NCI-H1436 treated with DMSO at 0.1 percent for 48 hours (cell line): ENCODE measurements at places on chromosomes 6 and 20.

- DNase-seq: no peak
These were observed 67.9 kb upstream of the BMP5 start for GRCh38 chr6:55943329-55943728.

- DNase-seq: peak; percentile 95
These were observed 403.8 kb upstream of the SOX4 start for GRCh38 chr6:21189759-21190158.

DNA sequence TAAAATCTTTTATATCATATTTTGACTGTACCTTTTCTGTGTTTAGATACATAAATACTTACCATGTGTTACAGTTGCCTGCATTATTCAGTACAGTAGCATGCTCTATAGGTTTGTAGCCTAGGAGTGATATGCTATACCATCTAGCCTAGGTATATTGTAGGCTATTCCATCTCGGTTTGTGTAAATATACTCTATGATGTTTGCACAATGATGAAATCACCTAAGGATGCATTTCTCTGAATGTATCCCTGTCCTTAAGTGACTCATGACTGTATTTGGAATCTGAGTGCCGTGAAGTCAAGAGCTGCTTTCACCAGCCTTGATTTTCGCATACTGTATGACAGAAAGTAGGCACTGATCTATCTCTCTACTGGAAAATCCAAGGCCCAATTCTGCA lies 129.9 kb downstream of the UTRN start:
- no peak for DNase-seq

DNA sequence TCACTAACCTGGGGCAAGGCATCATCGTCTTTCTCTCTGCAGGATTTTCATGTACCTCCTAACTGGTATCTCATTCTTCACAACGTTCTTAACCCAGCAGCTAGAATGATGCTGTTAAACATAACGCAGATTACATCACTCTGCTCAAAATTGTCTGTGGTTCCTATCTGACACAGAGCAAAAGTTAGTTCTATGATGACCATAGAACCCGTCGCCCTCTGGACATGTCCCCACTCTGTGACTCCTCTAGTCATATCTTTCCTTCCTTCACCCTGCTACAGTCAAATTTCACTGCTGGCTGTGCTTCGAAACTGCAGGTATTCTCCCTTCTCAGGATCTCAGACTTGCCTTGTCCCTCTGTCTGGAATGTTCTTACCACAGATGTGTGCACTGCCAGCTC lies 87.4 kb upstream of the TPD52L1 start:
- DNase-seq: no peak

DNA sequence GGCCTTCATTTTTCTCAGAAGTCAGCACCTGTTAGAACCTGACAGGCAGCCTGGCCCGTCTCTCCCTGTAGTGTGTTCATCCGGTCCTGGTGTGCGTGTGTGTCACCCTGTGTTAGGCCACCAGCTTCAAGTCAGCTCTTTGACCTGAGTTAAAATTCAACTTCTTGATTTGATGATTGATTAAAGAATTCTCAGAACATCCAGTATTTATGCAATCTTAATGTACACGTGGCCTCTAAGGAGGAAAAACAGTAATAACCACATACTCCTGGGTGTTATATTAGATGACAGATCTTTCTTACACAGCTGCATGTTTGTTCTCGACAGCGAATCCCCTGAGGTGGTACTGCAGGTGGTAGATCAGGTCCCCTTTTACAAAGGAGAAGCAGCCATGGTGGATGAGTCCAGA lies 19.1 kb upstream of the TMEM217 start:
- no peak for DNase-seq

- peak; percentile 51 for DNase-seq
These were observed 1.4 kb upstream of the TREML4 start for GRCh38 chr6:41226752-41227151.

DNA sequence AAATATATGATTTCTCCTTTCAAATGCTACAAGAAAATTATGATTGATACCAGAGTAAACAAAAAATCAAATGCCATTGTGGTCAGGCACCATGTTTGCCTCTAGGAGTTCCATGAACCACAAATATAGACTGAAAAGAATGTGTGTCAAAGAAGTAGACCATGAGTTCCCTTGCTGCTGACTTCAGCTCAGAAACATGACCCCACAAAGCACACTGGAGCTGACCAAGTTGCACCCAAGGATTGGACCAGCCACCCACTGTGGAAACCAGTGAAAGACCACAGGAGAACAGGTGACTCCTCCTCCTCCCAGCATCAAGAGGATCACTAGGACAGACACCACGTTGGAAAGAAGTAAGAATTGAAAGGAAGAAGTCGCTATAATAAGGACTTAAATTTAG lies 90.8 kb upstream of the TENT5A start:
- no peak for DNase-seq

GRCh38 chr20:1863296-1863695 lies 31.9 kb upstream of the SIRPA start:
- no peak for DNase-seq

GRCh38 chr6:163120223-163120622 lies 294.3 kb upstream of the QKI start:
- DNase-seq: no peak

DNA sequence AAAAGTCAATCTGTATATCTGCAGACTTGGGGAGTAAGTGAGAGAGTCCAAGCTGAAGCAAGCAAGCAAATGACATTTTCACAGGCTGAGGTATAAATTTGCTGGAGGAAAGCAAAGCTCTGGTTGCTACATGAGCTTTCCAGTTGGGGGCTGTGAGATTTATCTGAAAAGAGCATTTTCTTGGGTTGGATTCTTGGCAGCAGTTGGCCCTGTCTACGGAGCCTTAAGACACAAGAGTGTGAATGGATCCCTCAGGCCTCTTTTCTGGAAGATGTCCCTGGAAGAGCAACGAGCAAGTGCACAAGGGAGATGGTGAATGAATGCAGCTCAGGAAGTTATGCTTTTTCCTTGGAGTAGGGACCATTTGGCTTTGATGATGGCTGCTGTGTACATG lies 30.8 kb downstream of the ISM1 start:
- DNase-seq: no peak

DNA sequence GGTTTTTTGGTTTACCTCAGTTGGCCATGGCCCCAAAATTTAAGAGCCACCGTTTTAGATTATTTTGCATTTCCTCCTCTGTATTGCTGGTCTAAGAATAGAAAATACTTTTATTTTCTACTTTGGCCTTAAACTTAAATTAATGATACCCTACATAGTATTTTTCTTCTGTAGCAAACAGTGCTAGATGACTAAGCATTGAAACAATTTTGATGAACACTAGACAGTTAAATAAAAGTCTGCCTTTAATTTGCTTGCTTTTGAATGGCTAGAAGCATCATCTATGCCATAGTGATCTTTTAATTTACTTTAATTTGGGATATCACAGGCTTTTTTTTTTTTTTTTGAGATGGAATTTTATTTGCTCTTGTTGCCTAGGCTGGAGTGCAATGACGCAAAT lies 106.4 kb downstream of the CD109 start:
- no peak for DNase-seq

DNA sequence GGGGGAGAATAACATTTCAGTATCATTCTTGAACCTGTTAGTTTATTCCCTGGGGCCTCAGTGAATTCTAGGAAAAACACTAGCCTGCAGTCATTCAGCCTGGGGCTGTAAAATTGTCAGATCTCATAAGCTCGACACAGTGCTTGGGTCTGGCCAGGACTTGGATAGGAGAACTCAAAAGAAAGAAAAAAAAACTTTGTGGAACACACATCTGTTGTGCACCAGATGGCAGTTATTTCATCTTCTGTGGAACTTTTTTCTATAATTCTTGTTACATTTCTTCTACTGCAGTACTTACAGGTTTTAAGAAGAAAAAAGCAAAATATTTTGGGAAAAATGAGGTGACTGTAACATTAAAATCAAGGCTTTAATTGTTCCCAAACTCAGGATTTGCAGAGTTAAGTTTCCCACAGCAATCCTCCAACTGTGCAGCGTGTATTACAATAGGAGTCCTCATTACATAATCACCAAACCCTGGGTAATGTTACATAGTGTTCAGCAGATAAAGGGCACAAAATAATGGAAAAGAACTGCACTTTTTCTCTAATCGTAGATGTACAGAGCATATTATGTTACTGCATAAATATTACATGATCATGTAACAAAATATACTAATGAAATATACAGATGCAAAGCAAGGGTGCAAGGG lies 531.1 kb upstream of the CITED2 start:
- no peak for DNase-seq

- no peak for DNase-seq
These were observed 43.4 kb downstream of the PLCG1 start for GRCh38 chr20:41180599-41181333.

DNA sequence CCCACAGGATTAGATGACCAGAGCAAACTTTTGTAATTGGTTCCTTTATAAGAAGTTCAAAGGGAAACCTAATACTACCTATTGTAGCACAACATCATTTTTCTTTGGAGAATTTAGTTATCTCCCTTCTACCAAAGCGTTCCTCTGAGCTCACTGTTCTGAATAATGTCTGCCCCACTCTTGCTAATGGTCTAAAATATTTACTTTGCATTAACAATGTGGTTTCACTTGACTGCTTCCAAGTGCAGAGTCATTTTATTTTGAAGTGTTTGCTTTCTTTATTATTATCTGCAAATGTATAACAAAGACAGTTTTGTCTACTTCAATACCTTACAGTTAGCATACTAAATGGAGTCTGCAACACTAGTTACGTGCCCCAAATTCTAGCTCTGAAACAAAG lies 15.0 kb downstream of the TRAPPC3L start:
- DNase-seq: peak; percentile 37

DNA sequence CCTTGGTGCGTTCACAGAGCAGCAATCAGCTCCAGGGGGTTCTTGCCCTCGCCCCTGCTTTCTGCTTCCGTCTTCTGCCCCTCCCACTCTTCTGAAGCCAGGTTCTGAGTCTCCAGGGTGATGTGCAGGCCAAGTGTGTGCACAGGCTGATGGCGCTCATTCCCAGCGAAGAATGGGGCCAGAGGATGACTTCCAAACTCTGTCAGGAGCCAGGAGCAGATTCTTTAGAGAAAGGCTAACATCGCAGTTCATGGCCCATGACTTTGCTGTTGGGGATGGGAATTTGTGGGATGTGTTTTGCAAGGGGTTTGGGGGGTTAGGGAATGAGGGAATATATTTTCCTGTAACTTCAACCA lies 56.1 kb upstream of the CCN6 start:
- DNase-seq: no peak

DNA sequence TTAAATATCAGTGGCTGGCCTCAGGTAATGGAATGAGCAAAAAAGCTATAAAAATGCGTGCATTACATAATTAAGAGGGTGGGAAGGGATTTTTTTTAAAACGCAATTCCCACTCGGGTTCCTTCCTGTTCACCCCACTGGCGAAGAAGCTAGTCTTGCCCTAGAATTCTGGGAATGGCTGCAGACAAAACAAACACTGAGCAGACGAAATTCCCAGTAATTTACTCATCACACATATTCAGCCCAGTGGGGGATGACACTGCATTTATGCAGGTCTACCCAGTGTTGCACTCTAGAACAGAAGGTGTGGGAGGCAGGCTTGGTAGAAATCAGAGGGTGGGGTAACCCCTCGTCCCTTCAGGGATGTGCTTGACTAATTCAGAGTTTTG lies 2695.0 kb upstream of the DEFB115 start:
- no peak for DNase-seq

DNA sequence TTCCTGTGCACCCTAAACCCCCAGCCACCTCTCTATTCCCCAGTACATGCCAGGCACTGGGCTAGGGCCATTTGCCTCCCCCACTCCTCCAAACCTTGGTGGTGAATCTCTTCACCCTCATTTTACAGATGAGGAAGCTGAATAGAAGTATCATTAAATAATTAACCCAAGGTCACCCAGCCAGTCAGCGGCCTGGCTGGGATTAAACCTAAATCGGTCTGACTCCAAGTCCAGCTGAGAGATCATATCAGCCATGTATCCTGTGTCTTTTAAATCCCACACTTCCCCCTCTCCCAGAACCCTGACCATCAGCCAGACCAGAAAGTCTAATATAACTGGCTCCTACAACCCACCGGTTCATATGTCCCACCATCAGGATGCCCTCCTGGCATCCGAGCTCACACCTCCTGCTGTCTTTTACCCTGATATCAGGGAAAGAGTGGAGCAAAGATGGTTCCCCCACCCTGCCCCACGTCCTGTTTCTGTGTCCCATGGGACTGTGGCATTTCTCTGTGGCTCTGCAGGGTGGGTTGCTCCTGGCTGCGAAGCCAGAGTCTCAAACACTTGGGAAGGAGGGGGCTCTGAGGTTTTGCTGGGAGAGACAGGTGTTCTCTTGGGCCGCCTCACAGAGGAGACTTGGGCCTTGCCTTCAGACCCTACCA lies 145.3 kb downstream of the VEGFA start:
- no peak for DNase-seq

- no peak for DNase-seq
These were observed 8.7 kb upstream of the SALL4 start for GRCh38 chr20:51811042-51811355.

DNA sequence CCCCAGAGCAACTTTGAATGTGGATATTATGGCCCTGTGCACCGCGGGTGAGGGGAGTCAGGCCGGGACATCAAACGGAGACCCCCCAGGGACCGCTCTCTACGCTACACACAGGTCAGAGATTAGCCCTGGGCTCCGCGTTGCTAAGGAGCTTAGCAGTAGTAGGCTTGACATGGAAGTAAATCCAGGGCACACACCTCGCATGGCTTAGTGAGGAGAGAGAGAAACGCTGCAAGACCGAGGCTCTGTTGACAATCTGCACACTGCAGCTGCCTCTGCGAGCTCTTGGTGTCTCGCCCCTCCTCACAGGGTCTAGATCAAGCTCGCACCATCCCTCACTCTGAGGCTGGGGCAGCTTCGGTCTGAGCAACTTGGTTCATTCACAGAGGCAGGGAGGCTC lies 116.1 kb upstream of the CDH4 start:
- DNase-seq: no peak

- peak; percentile 94 for DNase-seq
These were observed 126.9 kb downstream of the MRPL14 start for GRCh38 chr6:44000164-44000842.

GRCh38 chr20:39081255-39081654 lies 119.1 kb downstream of the DHX35 start:
- DNase-seq: no peak

- no peak for DNase-seq
These were observed 203.4 kb upstream of the STXBP5 start for GRCh38 chr6:147000545-147001488.

DNA sequence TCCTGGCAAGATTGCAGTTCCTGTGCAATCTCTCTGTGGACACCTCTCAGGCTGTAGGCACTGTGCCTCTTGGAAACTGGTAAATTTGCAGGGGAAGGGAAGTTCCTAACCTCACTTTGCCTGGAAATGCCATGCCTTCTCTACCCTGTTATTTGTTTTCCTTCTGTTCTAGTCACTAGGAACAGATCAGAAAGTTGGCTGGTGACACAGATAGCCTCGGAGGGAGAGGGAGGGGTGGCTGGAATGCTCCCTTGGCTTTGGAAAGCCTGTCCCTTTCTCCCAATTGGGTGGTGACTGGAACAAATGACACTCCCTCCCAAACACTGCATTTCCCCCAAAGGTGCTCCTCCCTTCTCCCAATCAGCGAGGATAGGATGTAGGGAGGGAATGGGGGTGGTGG lies 131.5 kb upstream of the F13A1 start:
- DNase-seq: no peak

GRCh38 chr20:20192366-20192765 lies 140.0 kb downstream of the CFAP61 start:
- no peak for DNase-seq
